ENCODE measurements at places on chromosomes 7 and 10.

DNA sequence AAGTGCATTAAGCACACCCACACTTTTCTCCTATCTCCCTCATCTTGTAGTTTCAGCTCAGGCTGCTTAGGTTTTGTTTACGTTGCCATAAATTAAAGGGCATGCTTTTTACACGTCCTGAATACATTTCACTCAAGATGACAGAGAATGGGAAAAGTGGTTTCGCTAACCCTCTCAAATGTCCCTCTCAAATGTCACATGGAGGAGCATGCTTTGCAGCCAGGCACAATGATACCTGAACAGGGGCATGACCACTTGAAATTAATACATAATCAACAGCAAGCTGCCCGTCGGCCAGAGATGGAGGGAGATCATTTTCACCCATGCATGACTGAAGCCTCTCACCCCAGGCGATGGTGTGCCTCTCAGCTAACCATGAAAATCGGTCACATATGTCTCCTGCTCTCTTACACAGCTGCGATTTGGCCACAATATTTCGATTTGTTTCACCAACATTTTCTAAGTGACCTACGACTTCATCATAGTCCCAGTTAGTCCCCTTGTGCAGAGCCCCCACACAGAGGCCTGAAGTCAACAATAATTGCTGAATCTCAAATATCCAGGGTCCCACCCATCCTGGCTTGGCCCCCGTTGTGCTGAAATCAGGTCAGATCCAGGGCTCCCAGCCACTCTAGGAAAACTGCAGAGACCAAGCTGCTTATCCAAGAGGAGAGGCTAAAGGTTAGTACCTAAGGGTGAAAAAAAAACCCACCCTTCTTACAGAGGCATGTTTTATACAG, 373.9 kb upstream of the NFE2L3 start:
- DNase-seq: no peak

DNA sequence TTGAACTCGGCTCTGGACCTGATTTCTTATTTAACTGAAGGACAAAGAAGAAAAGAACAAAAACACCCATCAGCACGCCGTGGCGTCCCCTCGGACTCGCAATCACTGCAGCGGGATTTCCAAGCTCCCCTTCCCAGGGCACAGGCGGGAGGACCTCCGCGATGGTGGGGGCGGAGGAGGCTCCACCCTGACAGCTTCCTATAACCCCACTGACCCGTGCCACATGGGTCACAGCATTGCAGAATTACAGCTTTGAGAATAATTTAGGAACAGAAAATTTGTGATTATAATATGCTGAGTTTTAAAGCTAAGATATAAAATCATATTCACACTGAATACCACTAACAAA, 129.7 kb upstream of the SEC61G start:
- DNase-seq: no peak

- DNase-seq: no peak
Observed at GRCh38 chr7:94452239-94452638, 57.4 kb upstream of the CASD1 start.

GRCh38 chr7:112104120-112104519, 102.1 kb downstream of the DOCK4 start:
- DNase-seq: no peak

- no peak for DNase-seq
Observed at GRCh38 chr7:92730808-92731207, 105.6 kb downstream of the CDK6 start.

DNA sequence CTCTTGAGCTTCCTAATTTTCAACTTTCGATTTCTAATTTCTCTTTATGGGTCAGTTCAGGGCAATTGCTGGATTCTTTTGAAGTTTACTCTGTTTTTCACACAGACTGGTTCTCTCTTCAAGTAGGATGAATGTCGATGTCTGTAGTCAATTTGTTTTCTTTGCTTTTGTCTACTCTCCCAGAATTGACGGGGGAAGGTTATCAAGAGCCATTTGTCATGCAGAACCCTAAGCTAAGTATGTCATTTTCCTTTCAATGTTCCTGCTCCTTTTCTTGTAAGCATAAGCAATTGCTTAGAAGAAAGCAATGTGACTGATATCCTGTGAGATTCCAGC, 53.7 kb downstream of the SLC39A12 start:
- no peak for DNase-seq

DNA sequence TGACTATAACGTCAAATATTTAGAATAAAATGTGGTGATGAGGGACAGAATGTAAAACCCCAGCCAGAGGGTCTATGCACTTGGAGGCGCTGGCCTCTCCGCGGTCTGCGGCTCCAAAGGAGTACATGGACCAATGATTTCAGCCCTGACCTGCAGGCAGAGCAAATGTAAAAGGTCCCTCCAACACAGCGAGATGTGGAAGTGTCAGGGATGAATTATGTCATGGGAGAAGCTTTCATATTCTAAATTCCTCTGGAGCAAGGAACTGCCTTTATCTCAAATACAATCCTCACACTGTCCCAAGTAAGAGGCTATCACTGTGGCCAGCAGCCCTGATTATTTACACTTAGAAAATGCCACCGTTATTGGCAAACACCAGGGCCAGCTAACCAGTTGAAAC, 139.4 kb downstream of the GFRA1 start:
- no peak for DNase-seq

GRCh38 chr10:80611481-80612185, 73.9 kb downstream of the SH2D4B start:
- DNase-seq: no peak

Measured in cardiac septum (tissue), 1 donor.